ENCODE measurements at places on chromosomes 11 and 22.

GRCh38 chr11:126599217-126599897, 243.9 kb downstream of the ST3GAL4 start:
- DNase-seq = no peak

- no peak for DNase-seq
Observed at GRCh38 chr11:3123305-3123704, 41.8 kb downstream of the OSBPL5 start.

DNA sequence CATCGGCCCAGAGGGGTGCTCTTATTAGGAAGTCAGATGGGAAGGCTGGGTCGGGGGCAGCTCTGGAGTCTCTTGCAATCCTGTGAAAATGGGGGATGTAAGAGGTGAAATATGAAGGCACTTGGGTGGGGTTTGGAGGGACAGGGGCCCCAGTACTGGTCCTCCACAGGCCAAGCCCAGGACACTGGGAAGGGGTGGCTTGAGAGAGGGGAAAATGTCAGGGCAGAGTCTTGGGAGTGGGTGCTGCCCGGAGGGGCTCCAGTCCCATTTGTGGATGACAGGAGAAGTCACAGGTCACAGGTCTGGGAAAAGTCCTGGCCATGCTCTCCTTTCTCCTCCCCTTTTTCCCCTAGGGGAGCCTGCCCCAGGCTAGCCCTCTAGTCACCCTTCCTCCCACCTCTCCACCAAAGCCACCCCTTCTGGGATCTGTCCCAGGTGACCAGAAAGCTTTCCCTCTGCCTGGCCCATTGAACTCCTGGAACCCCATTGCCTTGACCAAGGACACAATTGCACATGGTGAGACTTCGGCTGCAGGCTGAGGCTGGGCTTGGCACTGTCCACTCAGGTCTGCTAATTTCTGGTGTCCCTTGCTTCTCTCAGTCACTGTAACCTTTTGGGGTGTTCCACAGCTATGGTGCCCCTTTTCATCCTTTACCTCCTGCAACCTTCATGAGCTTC, 1465.0 kb downstream of the TBC1D22A start:
- no peak for DNase-seq

DNA sequence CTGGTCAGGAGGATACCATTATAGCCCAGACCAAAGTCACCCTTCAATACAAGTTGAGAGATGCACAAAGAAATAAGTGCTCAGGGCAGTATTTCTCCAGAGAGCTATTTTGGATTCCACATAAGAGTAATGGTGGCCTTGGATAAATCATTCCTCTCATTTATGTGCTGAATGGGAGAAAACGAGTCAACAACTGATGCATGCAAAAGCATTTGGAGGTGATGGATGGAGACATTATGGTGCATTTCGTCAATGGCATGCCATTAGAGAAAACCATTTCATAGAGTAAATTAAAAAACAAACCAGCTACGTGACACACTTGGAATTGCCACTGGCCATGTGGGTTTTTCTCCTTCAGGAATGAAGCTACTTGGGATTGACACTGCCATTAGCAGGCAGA, 81.2 kb downstream of the ARL14EP start:
- no peak for DNase-seq

DNA sequence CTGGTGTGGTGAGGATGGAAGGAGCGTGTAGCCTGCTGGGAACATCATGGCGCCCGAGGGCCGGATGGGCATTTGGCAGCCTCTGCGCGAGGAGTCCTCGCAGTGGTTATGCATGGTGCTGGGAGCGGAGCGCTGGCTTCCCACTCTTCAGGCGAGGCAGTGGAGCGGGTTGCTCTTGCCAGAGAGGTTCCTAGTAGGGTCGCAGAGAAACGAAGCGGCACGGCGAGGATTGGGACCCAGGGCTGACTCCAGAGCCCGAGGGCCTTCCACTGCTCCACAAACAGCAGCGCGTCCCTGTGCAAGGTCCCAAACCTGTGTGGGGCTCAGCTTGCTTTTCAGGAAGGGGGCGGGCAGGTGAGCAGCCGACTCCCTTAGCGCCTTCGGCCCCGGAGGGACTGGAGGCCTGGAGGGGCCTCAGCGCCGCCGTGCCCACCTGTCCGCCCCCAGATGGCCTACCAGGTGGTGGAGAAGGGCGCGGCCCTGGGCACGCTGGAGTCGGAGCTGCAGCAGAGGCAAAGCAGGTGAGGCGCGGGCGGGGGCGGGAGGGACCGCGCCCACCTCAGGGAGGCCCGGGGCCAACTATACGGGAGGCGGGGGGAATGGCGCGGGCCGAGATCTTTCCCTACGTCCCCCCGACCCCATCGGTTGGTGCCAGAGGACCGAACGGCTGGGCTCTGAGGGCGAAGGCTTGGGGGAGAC, 7.2 kb downstream of the ATG16L2 start:
- DNase-seq = no peak

DNA sequence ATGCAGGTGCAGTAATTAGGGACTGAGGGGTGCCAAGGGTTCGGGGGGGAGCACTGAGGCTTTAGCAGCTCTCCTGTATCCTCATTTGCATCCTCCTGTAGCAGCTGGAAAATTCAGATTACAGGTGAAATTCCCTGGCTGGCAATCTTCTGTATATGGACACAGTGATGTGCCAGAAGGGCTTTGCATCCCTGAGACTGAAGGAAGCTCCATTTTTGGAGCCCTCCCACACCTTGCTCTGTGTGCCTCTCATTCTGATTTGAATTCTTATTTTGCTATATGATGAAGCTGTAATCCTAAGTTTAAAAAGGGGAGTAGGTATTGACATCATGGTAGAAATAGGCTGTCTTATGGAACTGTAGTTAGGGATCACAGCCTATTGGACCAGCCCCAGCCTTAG, 46.6 kb downstream of the SCN3B start:
- no peak for DNase-seq

DNA sequence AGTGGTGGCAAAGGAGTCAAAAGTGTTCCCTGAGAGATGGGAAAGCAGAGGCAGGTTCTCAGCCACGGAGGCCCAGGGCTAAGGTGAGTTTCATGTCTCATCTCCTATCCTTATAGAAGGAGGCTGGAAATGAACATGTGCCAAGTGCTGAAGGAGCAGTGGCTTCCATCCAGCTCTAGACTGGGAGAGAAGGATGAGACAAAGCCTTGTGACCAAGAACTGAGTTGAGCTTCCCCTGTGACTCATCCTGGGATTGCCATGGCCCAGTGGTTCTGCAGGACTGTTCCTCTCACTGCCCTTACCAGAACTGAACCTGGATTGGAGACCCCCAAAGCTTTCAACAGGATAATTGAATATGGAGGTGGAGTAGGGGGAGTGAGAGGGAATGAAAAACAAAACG, 16.7 kb upstream of the OR9Q1 start:
- DNase-seq = no peak

GRCh38 chr11:119899997-119900396, 171.0 kb upstream of the NECTIN1 start:
- no peak for DNase-seq

- DNase-seq = no peak
Observed at GRCh38 chr22:20937794-20938671, 20.8 kb downstream of the CRKL start.

- peak; percentile 84 for DNase-seq
Observed at GRCh38 chr11:67505605-67506396, 638 bp upstream of the PITPNM1 start.

- no peak for DNase-seq
Observed at GRCh38 chr11:8838248-8838647, 72.7 kb upstream of the AKIP1 start.

GRCh38 chr22:37464181-37464580, 22.0 kb downstream of the MFNG start:
- no peak for DNase-seq

DNA sequence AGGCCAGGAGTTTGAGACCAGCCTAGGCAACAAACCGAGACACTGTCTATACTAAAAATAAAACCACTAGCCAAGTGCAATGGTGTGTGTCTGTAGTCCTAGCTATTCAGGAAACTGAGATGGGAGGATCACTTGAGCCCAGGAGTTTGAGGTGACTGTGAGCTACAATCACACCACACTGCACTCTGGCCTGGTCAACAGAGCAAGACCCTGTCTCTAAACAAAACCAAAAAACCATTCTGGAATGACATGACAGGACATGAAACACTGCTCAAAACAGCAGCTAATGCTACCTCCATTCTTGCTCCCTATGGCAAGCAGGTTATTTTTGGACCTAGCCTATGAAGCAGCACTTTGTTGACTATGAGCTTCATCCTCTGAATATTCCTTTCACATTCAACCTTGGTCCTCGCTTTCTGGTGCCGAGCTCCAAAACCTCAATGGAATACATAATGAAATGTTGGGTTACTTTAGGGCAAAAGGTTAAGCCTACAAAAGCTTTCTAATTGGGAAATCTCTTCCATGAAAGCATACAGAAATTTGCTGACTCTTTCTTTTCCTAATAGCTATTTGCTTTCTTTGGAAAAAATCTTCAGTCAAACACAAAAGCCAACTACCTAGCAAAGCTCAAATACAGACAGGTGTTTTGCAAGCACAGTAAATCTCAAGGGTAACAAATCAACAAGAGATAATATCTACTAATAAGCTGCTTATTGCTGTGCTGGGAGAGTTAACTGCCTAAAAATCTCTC, 21.1 kb downstream of the SIK3 start:
- no peak for DNase-seq

DNA sequence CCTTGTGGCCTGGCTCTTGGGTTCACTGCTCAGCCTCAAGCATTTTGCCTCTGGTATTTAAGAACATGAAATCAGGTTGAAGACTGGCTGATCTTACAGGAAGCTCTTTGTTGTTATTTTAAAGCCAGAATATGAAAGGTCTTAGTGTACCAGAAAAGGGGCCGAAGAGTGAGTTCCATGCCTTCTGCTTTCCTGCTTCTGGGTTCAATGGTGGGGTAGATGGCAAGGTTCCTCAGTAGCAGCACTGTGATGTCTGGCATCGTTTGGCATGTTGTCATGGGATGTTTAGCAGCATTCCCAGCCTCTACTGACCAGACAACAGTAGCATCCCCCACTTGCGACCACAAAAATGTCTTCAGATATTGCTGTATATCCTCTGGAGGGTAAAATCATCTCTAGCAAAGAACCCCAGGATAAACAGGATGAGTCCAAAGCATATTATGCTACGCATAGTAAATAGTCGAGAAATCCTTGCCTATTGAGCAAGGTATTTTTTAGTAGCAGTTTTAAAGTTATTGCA, 2.4 kb downstream of the VPS26B start:
- DNase-seq = no peak

- DNase-seq = no peak
Observed at GRCh38 chr11:8642196-8642841, 40.1 kb downstream of the TRIM66 start.

DNA sequence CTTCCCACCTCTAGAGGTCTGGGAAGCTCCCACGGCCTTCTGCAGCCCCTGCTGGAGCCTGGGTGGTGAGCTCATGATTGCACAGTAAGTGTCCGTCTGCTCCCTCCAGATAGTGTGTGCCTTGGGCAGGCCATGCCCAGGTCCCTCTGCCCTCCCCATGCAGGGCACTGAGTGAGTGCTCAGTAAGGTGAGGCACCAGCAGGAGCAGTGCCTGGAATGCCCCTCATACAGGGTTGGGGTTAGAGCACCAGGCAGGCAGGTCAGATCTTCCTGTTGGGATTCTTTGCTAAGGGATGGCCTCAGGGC, 50.3 kb downstream of the NAT10 start:
- DNase-seq = no peak

GRCh38 chr11:77202941-77203900, 75.2 kb downstream of the MYO7A start:
- DNase-seq = peak; percentile 12

Data from activated B cell treated with CpG ODN at 0.5 μM for 24 hours (primary cell).